CD8-positive, alpha-beta memory T cell (primary cell): ENCODE measurements at places on chromosomes 2 and 18. TPM values are rescaled to one million over a fixed set of nuclear protein-coding genes. Genes with fewer than 3 reads are reported as not detected.
A peak's percentile ranks its signal among the peaks of the same experiment; 100 is the strongest.

The TMBIM1 gene
- polyA plus RNA-seq, result 149 TPM

GRCh38 chr2:169963786-169964185 is 136.5 kb downstream of the UBR3 start:
- DNase-seq, result no peak
- no peak overlapping the region for H3K27ac ChIP-seq
- H3K27me3 ChIP-seq, result no peaks in the 10 kb centered on the region
- H3K36me3 ChIP-seq, result peaks cover 20% of the 10 kb centered on the region
- H3K4me3 ChIP-seq, result no peak overlapping the region
- no peaks in the 10 kb centered on the region for H3K4me1 ChIP-seq

DNA sequence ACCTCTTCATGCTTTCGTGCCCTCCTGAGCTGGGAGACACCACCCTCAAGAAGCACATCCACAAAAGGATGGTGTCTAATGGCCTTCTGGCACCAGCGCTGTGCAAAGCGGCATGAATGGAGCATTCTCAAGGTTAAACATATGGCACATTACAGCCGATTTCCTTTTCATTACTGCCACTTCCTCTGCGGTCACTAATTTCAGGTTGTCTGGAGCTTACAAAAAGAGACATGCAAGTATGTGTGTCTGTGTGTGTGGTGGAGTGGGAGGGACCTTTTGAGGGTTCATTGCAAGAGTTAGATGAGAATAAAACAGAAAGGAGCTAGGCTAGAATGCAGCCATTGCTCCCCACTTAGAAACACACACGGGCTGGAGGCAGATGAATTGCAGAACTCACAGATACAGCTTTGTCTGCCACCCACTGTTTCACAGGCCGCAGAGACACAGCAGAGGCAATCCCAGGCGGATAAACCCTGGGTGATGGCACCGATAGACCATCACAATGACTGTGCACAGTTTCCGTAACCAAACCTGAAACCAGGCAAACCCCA is 76.0 kb downstream of the TGIF1 start:
- DNase-seq, result peak; percentile 70
- H3K27me3 ChIP-seq, result no peaks in the 10 kb centered on the region
- H3K4me1 ChIP-seq, result peaks cover 13% of the 10 kb centered on the region
- no peaks in the 10 kb centered on the region for H3K36me3 ChIP-seq
- no peak overlapping the region for H3K27ac ChIP-seq

GRCh38 chr2:54898456-54899226 is 151.6 kb downstream of the RTN4 start:
- no peak overlapping the region for H3K27ac ChIP-seq
- H3K36me3 ChIP-seq, result no peaks in the 10 kb centered on the region
- H3K4me1 ChIP-seq, result peaks cover 13% of the 10 kb centered on the region
- DNase-seq, result no peak
- H3K27me3 ChIP-seq, result no peaks in the 10 kb centered on the region
- no peak overlapping the region for H3K4me3 ChIP-seq

The DLGAP1 gene
- polyA plus RNA-seq, result 0.46 TPM

DNA sequence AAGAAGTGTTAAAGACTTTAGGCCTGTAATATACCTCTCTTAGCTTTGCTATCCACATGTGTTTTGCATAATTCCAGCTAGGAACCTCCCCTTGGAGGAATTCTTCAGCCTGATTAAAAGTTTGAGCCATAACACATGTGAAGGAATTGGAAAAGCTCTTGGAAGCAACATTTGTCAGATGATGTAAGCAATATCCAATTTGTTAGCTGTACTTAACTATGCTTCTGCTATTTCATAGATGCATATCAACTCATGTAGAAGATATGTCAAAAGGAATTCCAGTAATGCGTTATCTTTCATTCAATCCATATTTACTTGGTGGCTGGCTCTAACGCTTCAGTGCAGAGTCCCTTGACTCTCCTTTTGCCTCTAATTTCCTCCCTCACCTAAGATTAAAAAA is 46.2 kb downstream of the PKP4 start:
- no peaks in the 10 kb centered on the region for H3K4me1 ChIP-seq
- no peaks in the 10 kb centered on the region for H3K27me3 ChIP-seq
- no peak overlapping the region for H3K27ac ChIP-seq
- no peak overlapping the region for H3K4me3 ChIP-seq
- no peaks in the 10 kb centered on the region for H3K36me3 ChIP-seq

GRCh38 chr18:73839441-73839840 is 308.2 kb downstream of the FBXO15 start:
- no peak overlapping the region for H3K27ac ChIP-seq
- no peaks in the 10 kb centered on the region for H3K4me1 ChIP-seq
- no peak overlapping the region for H3K4me3 ChIP-seq
- no peaks in the 10 kb centered on the region for H3K27me3 ChIP-seq
- no peaks in the 10 kb centered on the region for H3K36me3 ChIP-seq
- no peak for DNase-seq

DNA sequence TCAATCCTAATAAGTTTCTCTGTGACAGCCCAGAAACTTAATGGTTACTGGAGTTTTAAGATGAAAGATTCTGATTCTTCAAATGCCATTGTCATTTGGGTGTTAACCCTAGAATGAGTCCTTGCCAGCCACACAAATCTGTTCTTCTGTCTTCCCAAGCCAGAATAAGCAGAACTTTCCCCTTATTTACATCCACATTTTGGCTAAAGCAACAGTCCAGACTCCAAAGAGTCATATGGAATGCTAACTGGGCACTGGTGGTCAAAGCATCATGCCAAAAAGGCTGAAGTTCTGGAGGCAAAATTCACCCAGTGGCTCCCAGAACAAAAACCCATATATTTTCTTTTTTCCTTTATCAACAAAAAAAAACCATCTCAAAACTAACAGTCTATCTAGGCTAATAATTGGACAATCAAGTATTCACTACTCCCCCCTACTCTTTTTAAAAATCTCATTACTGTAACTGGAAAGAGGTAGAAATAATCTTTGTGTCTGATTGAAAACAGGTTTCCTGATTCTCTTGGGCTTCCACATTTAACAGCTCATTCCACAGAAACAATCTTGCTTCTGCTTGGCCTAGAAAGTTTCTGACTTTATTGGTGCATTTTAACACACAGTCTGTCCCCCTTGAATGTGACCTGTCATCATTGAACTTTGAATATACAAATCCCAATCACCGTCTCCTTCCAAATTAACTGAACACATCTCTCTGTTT is 89.6 kb upstream of the SETBP1 start:
- H3K4me3 ChIP-seq, result no peak overlapping the region
- H3K4me1 ChIP-seq, result no peaks in the 10 kb centered on the region
- no peak overlapping the region for H3K27ac ChIP-seq
- no peaks in the 10 kb centered on the region for H3K27me3 ChIP-seq

- no peaks in the 10 kb centered on the region for H3K27me3 ChIP-seq
- no peak overlapping the region for H3K4me3 ChIP-seq
- no peaks in the 10 kb centered on the region for H3K4me1 ChIP-seq
- no peak for DNase-seq
- no peaks in the 10 kb centered on the region for H3K36me3 ChIP-seq
Observed at GRCh38 chr2:122680662-122681061, 925.2 kb downstream of the TSN start.

DNA sequence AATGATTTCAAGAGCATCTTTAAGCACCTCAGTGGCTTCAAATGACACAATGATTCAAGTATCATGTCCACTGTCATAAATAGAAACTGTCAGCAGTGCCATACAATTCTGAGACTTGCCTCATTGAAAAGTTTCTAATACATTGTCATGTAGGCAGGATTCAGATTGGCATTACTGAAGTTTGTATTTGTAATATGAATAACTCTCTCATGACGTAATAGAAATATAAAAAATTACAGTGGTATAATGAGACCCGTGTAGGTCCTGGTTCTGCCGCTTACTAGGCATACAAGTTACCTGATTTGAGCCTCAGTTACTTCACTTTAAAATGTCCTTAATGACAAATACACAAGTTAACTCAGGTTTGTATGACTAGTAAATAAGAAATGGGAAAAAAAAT is 1536.2 kb upstream of the NXPH2 start:
- H3K27ac ChIP-seq, result no peak overlapping the region
- H3K27me3 ChIP-seq, result no peaks in the 10 kb centered on the region
- no peaks in the 10 kb centered on the region for H3K4me1 ChIP-seq
- DNase-seq, result no peak
- H3K36me3 ChIP-seq, result no peaks in the 10 kb centered on the region
- H3K4me3 ChIP-seq, result no peak overlapping the region

DNA sequence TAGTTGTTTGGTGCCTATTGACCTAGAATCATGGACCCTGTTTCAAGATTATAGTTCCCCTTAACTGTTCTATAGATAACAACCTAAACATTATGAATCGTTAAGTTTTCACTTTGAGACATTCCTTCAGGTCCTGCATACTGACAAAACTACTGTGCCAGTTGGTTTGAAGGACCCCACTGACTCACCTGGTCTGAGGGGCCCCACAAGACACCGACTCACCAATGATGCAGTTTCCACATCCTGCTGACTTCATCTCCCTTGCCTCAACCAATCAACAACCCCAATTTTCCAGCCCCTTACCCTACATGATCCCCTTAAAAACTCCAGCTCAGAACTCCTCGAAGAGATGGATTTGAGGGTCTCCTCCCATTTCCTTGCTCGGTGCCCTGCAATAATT is 89.6 kb upstream of the CCDC141 start:
- H3K4me3 ChIP-seq, result no peak overlapping the region
- H3K27me3 ChIP-seq, result no peaks in the 10 kb centered on the region
- no peaks in the 10 kb centered on the region for H3K4me1 ChIP-seq
- H3K36me3 ChIP-seq, result no peaks in the 10 kb centered on the region
- no peak for DNase-seq

GRCh38 chr18:46336278-46337111 is 232.3 kb downstream of the HAUS1 start:
- no peaks in the 10 kb centered on the region for H3K4me1 ChIP-seq
- H3K36me3 ChIP-seq, result no peaks in the 10 kb centered on the region
- no peak for DNase-seq
- H3K4me3 ChIP-seq, result no peak overlapping the region
- H3K27me3 ChIP-seq, result peaks cover 13% of the 10 kb centered on the region

DNA sequence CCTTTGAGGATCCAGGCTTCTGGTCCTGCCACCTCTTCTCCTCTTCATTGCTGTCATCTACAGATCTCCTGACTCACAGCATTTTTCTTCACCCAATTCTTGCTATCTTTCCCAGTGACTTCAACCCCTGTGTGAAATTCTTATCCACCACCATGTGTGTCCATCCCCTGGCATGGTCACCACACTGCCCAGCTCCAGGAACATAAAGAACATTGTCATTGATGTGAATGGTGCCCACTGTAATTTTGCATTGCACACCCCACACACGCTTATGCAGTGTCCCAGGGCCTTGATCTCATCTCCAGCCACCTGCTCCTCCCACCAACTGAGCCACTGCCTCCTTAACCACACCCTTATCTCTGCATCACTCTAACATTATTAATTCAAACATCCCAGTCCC is 85.3 kb downstream of the C1D start:
- H3K4me3 ChIP-seq, result no peak overlapping the region
- H3K27me3 ChIP-seq, result no peaks in the 10 kb centered on the region
- no peaks in the 10 kb centered on the region for H3K4me1 ChIP-seq
- no peak for DNase-seq
